ENCODE measurements at places on chromosomes 5 and 9.

GRCh38 chr9:6877671-6878161 is 119.9 kb downstream of the KDM4C start:
- DNase-seq, result no peak

DNA sequence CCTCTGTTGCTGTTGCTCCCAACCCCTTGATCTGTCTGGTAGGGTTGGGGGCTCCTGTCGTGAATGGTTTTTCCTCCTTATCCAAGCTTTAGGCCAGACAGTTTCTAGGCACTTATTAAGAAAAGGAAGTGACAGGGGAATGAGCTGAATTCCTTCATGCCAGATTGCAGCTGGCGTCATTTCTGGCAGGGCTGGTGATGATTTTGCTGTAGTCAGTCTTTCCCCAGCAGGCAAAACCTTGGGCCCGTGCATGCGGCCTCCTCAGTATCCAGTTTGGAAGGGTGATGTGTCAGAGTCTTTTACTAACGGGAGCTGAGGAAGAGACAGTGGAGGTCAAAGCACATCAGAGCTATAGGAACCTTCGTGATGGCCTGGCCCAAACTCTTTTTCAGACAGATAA is 58.8 kb downstream of the COL27A1 start:
- no peak for DNase-seq

DNA sequence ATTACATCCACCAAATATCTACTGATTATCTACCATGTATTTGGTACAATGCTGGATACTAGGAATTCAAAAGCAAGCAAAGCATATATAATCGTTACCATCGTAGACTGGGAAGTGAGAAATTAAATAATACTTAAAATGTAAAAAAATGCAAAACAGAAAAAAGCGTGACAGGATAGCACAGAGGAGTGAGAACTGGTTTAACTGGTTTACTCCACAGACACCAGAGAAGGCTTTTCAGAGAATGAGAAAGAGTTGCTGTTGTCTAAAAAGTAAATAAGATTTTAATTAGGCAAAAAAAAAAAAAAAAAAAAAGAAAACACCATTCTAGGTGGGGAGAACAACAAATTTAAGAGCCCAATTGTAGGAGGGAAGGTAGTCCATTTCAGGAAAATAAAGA is 657.9 kb upstream of the ST8SIA4 start:
- DNase-seq, result no peak

- DNase-seq, result no peak
Measured at GRCh38 chr5:158875272-158875679, 224.4 kb downstream of the EBF1 start.

- DNase-seq, result no peak
Measured at GRCh38 chr5:57692582-57693487, 210.2 kb upstream of the ACTBL2 start.

- DNase-seq, result no peak
Measured at GRCh38 chr5:41617843-41618515, 107.6 kb upstream of the PLCXD3 start.

DNA sequence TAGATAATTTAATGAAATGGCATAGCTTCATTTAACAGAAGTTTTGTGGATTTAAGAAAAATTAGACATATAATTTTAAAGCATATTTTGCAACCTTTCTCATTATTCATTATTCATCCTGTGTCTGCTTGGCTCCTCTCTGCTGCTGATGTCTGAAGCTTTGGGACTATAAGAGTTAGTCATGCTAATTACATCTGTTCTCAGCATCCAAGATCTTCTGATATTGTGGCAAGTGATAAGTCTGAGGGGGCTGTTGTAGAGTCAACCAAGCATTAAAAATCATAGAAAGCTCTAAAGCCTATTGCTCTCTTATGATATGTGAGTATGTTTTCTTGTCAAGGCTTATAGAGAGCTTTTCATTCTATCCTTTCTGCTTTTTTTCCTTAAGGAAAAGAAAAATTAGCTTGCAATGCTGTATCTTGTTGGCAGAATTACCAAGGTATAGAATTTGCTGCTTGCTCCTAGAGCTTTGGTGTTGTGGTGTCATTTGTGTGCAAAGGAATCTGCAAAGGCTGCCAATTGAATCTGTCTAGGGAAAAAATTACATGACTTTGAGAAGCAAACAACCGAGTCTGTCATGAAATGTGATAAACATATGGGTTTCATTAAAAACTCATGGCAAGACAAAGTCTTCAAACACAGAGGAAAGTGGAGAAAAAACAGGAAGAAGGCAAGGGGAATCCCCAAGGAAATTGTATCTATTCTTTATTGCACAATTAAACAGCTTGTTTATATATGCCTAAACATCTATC is 156.1 kb upstream of the DAB2 start:
- DNase-seq, result no peak

DNA sequence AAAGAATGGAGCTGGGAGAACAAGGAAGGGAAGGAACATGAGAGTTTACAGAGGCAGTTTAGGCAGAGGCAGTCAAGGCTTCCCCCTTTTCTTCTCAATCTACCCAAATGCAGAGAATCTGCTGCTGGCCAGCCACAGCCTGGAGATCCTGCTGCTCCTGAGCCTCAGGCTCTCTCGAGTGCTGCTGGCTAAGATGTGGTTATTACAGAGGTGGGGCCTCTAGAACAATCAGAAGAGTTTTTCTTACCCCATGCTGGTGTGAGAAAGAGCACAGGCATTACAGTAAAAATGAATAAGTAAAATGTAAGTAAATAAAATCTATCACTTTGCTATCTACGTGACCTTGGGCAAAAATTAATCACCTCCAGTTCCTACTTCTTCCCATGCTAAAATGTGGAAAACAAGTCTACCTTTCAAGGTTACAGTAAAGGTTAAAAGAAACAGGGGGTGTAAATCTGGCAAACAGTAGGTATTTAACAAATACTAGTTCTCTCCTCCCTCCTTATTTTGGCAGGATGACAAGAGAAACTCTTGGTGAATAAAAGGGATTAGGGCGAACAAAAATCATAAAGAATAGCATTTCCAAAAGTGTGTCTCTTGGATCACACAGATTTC is 31.1 kb downstream of the FBXW11 start:
- no peak for DNase-seq

- no peak for DNase-seq
Measured at GRCh38 chr5:5231576-5231975, 91.4 kb downstream of the ADAMTS16 start.

DNA sequence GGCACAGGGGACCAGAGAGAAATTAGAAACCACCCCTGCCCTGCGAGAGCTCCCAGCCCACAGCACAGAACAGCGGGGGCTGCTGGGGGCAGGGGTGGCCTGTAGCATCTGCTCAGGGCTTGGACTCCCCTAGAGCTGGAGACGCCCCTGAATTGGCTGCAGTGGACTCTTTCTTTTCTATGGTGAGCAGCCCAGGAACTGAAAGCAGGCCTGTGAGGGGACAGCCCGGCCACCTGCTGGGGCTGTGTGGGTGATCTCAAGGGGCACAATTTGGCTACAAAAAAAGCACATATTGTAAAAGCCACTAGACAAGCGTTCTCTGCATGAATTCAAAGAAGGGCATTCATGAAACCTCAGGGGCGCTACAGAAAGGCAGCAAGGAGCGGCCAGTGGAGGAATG is 57.5 kb upstream of the ICE1 start:
- DNase-seq, result no peak

GRCh38 chr9:34896112-34896511 is 62.0 kb upstream of the PHF24 start:
- no peak for DNase-seq

DNA sequence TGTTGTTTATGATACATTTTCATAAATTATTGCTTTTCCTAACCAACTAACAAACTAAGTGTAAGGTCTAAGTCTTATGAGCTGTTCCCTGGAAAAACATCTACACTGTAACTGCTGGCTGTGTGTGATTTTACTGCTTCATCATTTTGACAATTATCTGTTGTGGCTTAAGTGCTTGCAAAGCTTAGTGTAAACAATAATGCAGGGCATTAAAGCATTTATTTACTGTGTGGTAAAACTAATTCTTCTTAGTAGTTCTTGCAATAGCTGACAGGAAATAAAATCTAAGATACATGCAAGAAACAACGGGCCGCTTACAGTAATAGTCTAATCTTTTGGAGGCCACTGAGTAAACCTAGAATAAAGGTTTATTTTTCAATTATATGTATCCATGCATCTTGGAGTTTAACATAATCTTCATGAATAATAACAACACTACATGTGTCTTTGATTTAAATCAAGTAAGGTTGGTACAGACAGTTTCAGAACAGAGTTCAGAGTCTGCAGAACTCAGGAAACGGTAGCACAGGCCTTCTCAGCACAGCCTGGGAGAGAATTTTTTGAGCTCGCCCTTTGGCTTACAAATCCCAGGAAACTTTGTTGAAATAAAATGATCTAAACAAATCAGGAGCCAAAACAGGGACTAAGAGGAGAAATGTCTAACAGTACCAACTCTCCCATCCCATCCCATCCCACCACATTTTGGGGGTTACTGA is 473.1 kb downstream of the NR2F1-AS1 start:
- DNase-seq, result no peak

DNA sequence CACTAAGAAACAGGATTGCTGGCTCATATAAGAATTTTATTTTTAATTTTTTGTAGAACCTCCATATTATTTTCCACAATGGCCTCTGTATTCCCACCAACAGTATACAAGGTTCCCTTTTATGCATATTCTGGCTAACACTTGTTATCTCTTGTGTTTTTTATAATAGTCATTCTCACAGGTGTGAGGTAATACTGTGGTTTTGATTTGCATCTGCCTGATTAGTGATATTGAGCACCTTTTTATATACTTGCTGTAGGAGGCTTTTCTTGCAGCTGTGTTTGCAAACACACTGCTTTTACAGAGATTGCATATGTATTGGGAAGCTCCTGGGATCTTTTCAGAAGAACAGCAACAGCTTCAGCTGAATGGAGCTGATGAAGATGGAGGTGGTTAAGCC is 164.8 kb downstream of the DEPDC1B start:
- no peak for DNase-seq

GRCh38 chr5:1836176-1836890 is 35.1 kb downstream of the NDUFS6 start:
- no peak for DNase-seq

DNA sequence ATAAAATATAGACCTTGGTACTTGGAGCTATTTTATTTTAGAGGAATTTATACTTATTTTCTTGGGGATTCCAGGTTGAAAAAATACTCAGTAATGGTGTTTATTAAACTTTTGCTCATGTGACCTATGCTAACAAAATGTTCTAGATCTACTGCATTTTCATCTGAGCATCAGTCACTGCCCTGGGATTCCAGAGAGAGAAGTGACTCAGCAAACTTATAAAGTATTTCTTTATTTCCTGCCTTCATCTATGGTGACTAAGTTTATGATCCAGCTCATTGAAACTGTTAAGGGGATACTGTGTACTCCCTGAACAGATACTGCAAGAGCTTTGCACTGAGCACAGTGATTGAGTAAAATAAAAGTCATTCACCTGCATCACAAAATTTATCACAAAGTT is 298.5 kb upstream of the CDH18 start:
- no peak for DNase-seq

DNA sequence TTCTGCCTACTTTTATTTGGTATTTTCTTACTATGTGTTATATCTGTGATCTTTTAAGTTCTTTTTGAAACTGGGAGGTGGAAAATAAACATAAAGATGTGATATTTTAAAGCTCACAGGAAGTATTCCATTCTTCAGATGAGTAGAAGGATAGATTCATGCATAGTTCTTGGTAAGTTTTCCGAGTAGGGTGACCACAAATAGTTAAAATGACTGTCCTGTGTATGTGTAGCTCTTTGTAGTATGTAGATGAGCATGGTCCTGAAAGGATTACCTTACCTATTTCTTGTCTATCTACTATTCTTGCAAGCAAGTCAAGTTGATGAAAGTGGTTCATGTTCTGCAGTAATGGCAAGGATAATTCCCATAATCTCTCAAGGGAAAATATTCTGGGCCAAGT is 47.7 kb downstream of the SRFBP1 start:
- DNase-seq, result no peak

DNA sequence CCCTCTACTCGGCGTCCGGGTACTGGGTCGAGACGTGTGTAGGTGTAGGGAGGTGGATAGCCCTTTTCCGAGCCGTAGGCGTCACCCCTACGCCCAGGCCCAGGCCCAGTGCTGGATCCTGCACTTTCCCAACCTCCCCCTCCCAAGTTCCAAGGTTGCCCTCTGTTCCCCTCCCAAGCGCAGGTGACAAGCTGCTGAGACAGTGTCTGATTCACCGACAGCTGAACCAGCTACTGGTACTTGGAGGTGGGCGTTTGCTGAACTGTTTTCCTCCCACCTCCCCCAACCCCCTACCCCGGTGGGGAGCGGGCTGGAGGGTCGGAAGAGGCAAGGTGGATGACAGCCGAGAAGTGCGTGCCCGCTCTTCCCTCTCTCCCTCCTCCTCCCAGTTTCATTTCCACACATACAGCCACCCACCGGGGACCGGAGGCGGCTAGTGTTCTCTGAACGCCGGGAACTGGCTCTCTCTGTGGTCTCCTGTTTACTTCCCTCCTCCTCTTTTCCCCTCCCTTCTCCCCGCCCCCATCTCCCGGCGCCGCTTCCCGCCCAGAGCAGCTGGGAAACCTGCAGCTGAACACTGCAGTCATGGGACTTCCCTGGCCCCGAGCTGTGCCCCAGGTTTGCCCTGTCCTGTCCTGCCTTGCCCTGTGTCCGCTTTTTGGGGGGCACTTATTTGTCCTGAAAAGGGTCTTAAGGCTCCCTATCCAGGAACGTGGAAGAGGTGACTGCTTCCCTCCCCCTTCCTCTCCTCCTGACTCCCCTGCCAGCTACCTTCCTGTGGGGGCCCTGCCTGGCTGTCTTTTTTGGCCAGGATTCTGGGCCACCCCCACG is 6.2 kb upstream of the KLF9 start:
- DNase-seq, result peak; percentile 47

GRCh38 chr9:85142496-85142911 is 473.0 kb downstream of the NTRK2 start:
- no peak for DNase-seq

DNA sequence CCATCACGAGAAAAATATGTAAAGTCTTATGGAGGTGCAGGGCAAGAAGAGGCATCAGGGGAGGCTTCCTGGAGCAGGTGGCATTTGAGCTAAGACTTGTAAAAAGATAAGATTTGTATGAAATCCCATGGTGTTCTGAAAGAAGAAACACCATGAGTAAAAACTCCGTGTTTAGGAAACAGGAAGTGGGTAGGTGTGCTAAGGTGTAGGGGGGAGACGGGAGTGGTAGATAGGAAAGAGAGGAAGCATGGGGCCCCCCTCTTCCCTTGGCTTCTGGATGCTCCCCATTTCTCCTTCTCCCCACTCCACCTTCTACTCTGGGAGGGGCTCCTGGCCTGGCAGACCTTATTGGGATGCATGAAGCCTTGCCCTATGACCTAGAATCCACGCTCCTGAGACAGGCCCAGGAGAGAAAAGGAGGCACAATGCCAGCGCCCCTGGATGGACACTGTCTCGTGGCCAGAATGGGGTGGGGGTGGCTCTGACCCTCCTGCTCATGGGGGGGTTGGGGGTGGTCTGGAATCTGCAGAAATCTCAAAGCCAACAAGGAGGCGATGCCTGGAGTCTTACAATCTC is 103.6 kb downstream of the GTF3C4 start:
- DNase-seq, result no peak

- no peak for DNase-seq
Measured at GRCh38 chr5:165407352-165407751, 1901.9 kb downstream of the MAT2B start.

GRCh38 chr5:148020257-148020988 is 43.4 kb upstream of the SPINK5 start:
- no peak for DNase-seq

- DNase-seq, result no peak
Measured at GRCh38 chr9:90881648-90882047, 80.0 kb downstream of the SYK start.
